Left renal cortex interstitium (tissue), 4 donors: ENCODE measurements at places on chromosomes 13 and 19.

- no peak for DNase-seq
These were observed 169.1 kb downstream of the SHISA2 start for GRCh38 chr13:25882466-25883357.

- DNase-seq = no peak
These were observed 12.1 kb downstream of the PPP6R1 start for GRCh38 chr19:55246462-55247451.

- no peak for DNase-seq
These were observed 589 bp downstream of the RBM26 start for GRCh38 chr13:79405501-79405830.

- DNase-seq = no peak
These were observed 325.1 kb downstream of the EFNB2 start for GRCh38 chr13:106210324-106210723.

- no peak for DNase-seq
These were observed 36.5 kb downstream of the STARD13 start for GRCh38 chr13:33249066-33249465.

DNA sequence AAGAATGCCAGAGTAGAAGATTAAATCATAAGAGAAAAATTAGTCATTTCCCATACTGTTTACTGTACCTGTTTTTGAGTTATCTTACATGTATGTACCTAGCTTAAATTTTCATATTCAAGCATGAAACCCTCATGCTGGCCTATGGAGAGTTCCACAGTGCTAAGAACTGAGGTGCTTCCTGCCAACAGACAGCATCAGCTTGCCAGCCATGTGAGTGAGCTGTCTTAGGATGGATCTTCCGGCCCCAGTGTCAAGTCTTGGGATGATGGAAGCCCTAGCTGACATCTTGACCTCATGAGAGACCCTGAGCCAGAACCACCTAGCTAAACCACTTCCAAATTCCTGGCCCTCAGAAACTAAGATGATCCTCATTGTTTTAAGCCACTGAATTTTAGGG lies 90.1 kb downstream of the SERP2 start:
- DNase-seq = no peak

- DNase-seq = no peak
These were observed 245.6 kb downstream of the DCT start for GRCh38 chr13:94233837-94234236.

DNA sequence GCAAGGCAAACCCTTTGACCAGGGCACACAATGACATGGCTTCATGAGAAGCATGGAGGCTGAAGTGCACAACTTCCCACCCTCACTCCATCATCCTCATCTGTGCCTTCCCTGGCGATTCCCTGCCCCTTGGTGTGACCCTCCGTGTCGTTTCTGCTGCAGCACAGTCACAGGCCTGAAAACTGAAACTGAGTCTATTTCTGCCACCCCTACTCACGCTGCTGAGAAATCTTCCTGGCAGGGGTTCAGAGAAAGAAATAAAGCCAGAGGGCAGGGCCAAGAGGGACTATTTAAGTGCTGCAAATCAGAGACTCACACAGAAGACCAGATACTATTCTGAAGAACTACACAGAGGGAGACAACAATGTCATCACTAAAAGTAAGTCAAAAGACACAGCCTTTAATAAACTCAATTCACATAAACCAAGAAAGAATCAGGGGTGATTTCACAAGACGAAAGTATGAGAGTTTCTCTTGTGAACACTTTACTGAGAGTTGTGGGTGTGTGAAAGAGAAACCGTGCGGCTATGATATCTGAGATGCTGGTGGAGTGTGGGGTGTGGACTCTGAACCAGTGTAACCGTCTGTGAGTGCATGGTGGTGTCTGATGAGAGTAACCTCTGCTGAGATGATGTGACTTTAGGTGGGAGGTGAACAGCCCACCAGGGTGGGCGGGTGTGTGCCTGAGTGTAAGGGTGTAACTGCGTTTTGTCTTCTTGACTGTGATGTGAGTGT lies 23.5 kb downstream of the LGALS16 start:
- no peak for DNase-seq

DNA sequence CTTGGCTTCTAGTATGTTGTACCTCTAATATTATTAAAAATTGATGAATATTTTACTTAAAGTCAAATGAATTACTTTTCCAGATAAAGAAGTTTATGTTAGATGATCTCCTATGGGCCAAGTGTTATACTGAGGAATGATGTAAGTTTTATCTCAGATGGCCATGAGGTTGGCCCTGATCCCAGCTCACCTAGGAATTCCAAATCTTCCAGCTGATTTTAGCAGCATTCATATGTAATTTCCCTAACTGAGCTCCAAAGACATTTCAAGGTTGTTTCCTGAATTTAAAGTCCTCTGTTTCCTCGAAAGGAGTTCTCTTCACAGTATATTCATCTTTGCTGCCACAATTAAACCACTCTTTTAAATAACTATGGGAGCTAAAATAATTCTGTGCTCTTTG lies 1670.4 kb upstream of the SPRY2 start:
- DNase-seq = no peak

DNA sequence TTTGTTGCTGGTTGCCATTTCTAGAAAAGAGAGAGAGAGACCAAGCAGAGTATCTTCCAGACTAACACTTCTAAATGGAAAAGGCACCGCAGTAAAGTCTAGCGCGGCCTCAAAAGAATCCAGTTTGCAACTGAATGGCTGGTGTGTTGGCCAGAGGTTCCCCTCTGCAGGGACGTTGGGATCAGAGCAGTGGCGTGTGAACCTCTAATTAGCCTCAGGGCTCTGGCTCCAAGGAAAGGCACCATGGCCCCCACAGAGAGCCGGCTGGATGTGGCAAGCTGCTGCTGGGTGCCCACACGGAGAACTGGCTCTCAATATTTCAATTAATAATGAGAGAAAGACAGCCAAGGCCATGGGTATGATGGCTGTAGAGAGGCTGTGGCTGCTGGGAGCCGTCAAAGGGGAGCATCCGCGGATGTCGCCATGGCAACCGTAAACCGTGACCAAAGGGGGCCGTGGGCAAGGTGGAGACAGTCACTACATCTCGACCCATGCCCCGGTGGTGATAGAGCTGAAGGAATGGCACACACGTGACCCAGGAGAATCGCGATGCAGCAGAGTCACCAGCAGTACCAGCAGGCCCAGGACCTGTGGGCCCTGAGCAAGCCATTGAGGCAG lies 9.5 kb downstream of the VSTM2B start:
- no peak for DNase-seq

GRCh38 chr13:60482012-60482411 lies 85.0 kb downstream of the TDRD3 start:
- no peak for DNase-seq

DNA sequence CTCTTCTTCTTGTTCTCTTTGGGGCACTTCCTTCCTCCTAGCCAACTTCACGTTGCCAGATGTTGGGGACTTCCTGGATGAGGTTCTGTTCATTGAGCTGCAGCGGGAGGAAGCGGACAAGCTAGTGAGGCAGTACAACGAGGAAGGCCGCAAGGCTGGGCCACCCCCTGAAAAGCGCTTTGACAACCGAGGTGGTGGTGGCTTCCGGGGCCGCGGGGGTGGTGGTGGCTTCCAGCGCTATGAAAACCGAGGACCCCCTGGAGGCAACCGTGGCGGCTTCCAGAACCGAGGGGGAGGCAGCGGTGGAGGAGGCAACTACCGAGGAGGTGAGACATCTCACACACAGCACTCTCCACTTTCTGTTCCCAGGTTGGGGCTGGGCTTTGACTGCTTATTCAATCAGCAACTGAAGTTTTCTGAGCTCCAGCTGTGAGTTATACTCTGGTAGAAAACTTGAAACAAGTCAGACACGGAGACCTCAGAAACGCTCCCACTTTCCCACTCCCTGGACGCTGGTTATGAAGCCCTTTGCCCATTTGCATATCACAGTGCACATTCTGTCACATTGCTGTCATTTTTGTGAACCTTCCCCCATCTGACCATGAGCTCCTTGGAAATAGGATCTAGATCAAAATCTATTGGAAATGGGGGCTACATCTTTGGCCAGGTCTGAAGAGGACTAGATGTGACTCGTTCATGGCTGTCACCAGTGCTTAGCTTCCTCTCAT lies 7.2 kb upstream of the CCDC97 start:
- DNase-seq = no peak

- no peak for DNase-seq
These were observed 1023.5 kb downstream of the PCDH17 start for GRCh38 chr13:58655086-58655485.

GRCh38 chr19:49946415-49946814 lies 14.6 kb downstream of the SIGLEC11 start:
- no peak for DNase-seq

- no peak for DNase-seq
These were observed 3.9 kb upstream of the SYCE2 start for GRCh38 chr19:12922959-12923358.

GRCh38 chr13:82962397-82962796 lies 919.9 kb downstream of the SLITRK1 start:
- DNase-seq = no peak

DNA sequence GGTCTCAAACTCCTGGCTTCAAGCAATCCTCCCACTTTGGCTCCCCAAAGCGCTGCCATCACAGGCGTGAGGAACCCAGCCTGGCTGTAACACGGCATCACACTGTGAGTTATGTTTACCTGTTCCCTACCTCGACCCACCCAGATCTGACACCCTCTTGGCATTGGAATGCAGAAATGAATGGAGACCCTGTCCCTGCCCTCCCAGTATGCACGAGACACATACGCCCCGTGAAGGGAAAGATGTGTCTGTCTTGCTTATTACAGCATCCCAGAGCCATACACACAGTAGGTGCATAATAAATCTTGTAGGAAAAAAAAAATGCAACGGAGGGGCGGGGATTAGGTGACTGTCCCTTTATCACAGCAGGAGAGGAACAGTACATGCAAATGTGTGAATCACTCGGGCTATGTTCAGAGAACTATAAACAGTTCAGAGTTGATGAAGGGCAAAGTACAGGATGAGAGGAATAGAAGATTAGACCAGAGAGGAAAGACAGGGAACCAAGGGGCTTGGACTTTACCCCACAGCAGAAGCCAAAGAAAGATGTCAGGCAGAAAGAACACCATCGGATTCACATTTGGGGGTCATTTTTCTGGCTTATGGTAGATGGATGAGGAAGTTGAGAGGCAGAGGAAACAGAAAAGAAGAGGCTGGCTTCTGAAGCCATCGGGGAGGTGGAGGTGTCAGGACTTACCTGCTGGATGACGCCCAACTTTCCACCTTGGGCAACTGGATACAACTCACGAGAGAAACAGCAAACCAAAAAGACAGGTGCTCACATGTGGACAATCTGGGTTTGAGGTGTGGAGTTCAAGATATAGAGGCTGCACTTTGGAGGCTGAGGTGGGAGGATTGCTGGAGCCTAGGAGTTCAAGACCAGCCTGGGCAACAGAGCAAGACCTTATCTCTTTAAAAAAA lies 94.3 kb downstream of the INSR start:
- DNase-seq = no peak

GRCh38 chr13:46617885-46618284 lies 64.9 kb downstream of the LRCH1 start:
- DNase-seq = no peak

DNA sequence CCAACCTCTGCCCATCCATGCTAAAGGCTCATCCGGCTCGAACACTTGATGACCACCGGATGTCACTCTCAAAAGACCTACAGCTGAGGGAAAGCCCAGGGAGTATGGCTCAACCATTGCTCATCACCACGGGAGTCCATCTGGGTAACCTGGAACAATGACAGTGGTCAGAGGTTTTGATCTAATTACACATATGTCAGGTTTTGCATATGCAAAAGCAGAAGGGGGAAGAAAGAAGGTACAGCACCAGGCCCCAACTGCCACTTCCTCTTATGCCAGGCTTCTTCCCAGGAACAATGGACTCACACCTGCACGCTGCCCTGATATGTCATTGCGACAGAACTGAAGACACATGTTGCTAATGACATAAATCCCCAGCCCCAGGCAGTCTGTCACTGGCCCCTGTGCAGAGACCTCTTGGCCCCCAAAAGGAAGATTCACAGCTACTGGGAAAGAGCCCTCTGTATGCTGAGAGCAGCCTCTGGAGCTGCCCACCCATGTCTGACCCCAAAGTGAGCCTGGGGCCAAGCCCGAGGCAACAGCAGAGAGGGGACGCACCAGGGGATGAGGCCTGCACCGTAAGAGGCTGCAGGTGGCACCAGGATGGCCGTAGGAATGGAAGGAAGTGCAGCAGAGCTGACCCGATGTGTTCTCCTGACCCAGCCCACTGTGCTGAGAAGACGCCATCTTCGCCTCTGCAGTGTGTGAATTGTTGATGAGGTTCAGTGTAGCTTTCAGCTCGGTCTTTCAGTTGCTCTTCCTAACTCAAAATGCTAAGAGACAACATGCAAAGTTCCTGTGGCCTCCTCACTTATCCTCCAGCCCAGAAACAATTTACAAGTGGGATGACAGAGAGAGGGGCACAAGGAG lies 26.3 kb downstream of the EPS15L1 start:
- no peak for DNase-seq

GRCh38 chr13:90336507-90336906 lies 1011.0 kb upstream of the MIR17HG start:
- DNase-seq = no peak
